Activated CD8-positive, alpha-beta T cell treated with anti-CD3 and anti-CD28 coated beads for 36 hours (primary cell): ENCODE measurements at places on chromosomes 1 and 21. TPM values are rescaled to one million over a fixed set of nuclear protein-coding genes. Genes with fewer than 3 reads are reported as not detected.

ESPN gene
- total RNA-seq: 0.83 TPM

LGR6 gene
- total RNA-seq: 0.34 TPM

RNPEP gene
- 39.5 TPM for total RNA-seq

LCK gene
- total RNA-seq: 289 TPM

MYOC gene
- not detected for total RNA-seq

PMF1 gene
- 89.4 TPM for total RNA-seq

PTGFR gene
- not detected for total RNA-seq

B3GALT5 gene
- total RNA-seq: not detected

CYP2J2 gene
- 0.83 TPM for total RNA-seq

BTBD8 gene
- total RNA-seq: 2.0 TPM

ROR1 gene
- not detected for total RNA-seq

CNR2 gene
- 0.25 TPM for total RNA-seq

RNU5D-1 gene
- total RNA-seq: not detected

UTS2 gene
- total RNA-seq: not detected

DIRAS3 gene
- 0.18 TPM for total RNA-seq

ERICH3 gene
- not detected for total RNA-seq

PRELP gene
- not detected for total RNA-seq

HPDL gene
- total RNA-seq: 39.8 TPM

F3 gene
- total RNA-seq: not detected

CGN gene
- total RNA-seq: 1.9 TPM

EPHA2 gene
- total RNA-seq: not detected

NHLH1 gene
- total RNA-seq: 0.45 TPM

RGL1 gene
- 1.2 TPM for total RNA-seq
